Endothelial cell of umbilical vein (primary cell): ENCODE measurements at places on chromosomes 3 and 15. TPM values are rescaled to one million over a fixed set of nuclear protein-coding genes. Genes with fewer than 3 reads are reported as not detected.

Gene INTS14
- 41.7 and 44.6 TPM in 2 replicates for total RNA-seq

Gene C3orf49
- not detected in 2 replicates for total RNA-seq

Gene BOC
- total RNA-seq: not detected in 2 replicates

Gene OTOL1
- not detected in 2 replicates for total RNA-seq

Gene SLC25A36
- 37.4 and 38.8 TPM in 2 replicates for total RNA-seq

Gene EPHA6
- total RNA-seq: 0.28 TPM in 1 of 2 replicates, not detected in the other

Gene CPLX3
- total RNA-seq: 0.16 TPM in 1 of 2 replicates, not detected in the other

Gene RFT1
- 28.8 and 29.8 TPM in 2 replicates for total RNA-seq

Gene CCR4
- not detected in 2 replicates for total RNA-seq

Gene TGM4
- total RNA-seq: 0.24 and 0.39 TPM in 2 replicates

Gene SLC28A2
- total RNA-seq: not detected in 2 replicates

Gene TUSC7
- total RNA-seq: not detected in 2 replicates

Gene ITIH1
- total RNA-seq: not detected in 2 replicates

Gene ITIH3
- not detected in 2 replicates for total RNA-seq

Gene GP5
- 0.11 TPM in 1 of 2 replicates, not detected in the other for total RNA-seq

Gene ZNF620
- 3.6 and 4.0 TPM in 2 replicates for total RNA-seq

Gene TMEM207
- total RNA-seq: not detected in 2 replicates
